ENCODE measurements at places on chromosomes 5 and 9. TPM values are rescaled to one million over a fixed set of nuclear protein-coding genes. Genes with fewer than 3 reads are reported as not detected.

The TRPM3 gene
- 1.6 TPM for total RNA-seq

The DMRT3 gene
- 0.74 TPM for total RNA-seq

The COL15A1 gene
- total RNA-seq = 0.68 TPM

The CENPP gene
- total RNA-seq = 7.6 TPM

The FANCG gene
- total RNA-seq = 72.6 TPM

The IL5 gene
- not detected for total RNA-seq

The PCDHB12 gene
- 2.3 TPM for total RNA-seq

The RICTOR gene
- 30.1 TPM for total RNA-seq

The NIPAL4 gene
- 0.46 TPM for total RNA-seq

The WDR38 gene
- total RNA-seq = not detected

The C9orf50 gene
- total RNA-seq = not detected

The OR13C3 gene
- not detected for total RNA-seq

The TAF11L10 gene
- total RNA-seq = not detected

The NMUR2 gene
- total RNA-seq = 0.80 TPM

The CBY3 gene
- not detected for total RNA-seq

The CSF1R gene
- 1.6 TPM for total RNA-seq
